ENCODE measurements at places on chromosomes 4 and X.
A peak's percentile ranks its signal among the peaks of the same experiment; 100 is the strongest.

GRCh38 chrX:9326369-9326768 lies 138.5 kb upstream of the TBL1X start:
- DNase-seq = no peak

DNA sequence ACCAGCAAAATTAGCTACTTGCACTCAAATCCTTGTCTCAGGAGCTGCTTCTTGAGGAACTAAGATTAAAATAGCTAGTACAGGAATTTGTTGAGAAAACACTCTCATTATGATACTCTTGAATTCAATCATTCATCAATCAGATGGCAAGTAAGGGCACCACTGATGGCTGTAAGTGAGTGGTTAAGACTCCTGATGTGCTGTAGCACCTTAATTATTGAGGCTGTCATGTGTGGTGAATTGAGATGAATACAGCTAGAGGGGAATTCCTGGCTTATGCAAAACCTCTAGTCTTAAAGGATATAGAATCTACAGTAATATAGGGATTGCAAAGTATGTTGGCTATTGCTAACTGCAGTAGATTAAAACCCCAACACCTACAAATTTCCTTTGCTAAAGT lies 509.1 kb downstream of the IQCM start:
- DNase-seq = no peak

- no peak for DNase-seq
Measured at GRCh38 chr4:55684276-55684675, 48.2 kb upstream of the NMU start.

- DNase-seq = no peak
Measured at GRCh38 chrX:50470103-50471031, at the start of gene DGKK. TSS of gene DGKK (minus strand) at chrX:50470825. CDS start at chrX:50470678, 147 bp downstream.

DNA sequence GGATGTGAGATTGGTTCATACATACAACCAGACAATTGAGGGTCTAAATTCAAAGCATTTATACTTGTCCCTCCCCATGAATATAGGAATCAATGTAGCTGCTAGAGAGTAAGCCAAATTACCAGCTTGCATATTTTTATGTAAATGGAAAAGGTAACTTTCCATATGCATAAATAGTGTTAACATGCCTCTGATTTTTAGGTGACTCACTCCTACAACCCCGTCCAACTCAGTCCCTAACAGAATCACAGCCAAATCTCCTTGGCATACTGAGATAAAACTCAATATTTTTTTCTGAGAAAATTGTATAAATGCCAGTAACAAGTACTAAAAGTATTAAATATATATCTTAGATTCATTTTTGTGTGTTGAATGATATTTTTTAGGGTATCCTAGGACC lies 67.2 kb downstream of the INPP4B start:
- no peak for DNase-seq

DNA sequence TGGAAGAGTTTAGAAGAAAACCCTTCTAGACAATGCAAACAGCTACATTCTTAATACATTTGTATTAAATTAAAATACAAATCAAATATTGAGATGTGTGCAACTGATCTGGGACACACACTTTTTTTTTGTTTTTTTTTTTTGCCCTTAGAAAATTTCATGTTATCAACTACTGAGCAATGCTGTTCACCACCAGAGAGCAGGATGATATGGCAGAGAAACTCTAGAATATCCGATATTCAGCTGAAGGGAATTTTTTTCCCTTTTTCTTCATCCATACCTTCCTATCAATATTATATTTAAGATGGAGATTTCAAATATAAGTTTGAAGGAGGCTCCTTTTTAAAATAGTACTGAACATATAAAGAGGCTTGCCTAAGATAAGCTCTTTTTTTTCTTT lies 1.0 kb downstream of the NDST3 start:
- no peak for DNase-seq

DNA sequence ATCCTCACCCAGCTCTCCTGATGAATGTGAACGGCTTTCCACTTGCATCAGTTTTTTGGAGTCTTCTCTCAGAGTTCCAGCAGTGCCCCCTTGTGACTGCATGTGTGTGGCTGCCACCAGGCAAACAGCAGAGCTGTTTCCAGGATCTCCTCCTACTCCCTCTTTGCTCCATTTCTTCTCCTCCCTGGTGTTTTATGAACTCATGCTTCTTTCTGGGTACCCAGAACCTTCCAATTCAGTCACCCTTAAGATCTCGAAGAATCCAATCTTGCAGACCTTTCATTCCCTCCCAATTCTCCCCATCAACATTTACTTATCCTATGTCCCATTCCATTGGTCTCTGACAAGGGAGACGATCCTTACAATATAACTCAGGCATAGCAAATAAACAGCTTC lies 6.8 kb upstream of the TCEANC start:
- peak; percentile 33 for DNase-seq

DNA sequence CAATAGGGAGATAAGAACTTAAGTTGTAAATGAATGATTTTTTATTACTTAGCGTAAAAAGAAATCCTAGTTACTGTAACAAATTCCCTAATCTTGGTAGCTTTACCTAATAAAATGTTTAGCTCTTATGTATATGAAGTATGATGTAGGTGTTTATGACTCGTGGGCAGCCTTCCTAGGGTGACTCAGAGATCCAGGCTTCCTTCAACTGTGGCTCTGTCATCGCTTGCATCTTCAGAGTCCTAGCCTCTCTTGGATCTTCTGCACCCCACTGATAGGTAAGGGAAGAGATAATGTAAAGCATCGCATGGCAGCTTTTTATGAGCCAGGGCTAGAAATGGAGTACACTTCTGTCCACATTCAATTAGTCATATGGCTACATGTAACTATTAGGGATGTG lies 165.6 kb upstream of the GLRA2 start:
- DNase-seq = no peak

DNA sequence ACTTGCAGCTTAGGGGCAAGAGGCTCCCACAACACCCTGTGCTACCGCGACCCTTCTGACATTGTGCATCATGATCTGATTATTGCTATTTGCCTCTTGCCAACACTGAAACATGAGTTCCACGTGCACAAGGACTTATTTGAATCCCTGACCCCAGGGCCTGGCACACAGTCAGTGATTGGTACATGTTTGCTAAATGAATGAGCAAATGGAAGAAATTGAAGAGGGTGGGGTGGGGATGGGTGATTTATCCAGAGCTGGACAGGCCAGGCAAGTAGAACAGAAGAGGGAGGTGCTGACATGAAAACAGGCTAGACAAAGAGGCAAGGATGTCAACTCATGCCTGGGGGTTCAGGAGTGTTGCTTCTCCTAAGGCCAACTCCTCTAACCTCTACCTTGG lies 24.9 kb upstream of the RPL39 start:
- DNase-seq = no peak

GRCh38 chrX:152904151-152905080 lies 6.5 kb downstream of the ZNF185 start:
- DNase-seq = peak; percentile 34

GRCh38 chrX:13761606-13762414 lies 27.3 kb downstream of the OFD1 start:
- DNase-seq = no peak

DNA sequence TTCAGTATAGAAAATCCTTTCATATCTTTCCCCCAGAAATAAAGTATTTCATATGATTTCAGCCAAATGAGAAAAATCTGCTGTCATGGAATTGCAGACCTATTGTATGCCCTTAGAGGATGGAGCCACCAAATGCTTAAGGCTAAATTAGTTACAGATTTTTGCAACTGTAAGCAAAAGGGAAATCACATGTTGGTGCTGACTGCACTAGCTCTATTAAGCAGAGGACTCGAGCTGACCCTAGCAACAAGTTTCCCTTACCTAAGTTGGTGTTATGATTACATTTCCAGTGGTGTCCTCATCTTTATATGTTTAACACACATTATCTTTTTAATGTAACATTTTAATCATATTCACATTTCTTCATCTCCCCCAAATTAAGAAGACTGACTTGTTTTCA lies 58.3 kb upstream of the DOCK11 start:
- DNase-seq = no peak

DNA sequence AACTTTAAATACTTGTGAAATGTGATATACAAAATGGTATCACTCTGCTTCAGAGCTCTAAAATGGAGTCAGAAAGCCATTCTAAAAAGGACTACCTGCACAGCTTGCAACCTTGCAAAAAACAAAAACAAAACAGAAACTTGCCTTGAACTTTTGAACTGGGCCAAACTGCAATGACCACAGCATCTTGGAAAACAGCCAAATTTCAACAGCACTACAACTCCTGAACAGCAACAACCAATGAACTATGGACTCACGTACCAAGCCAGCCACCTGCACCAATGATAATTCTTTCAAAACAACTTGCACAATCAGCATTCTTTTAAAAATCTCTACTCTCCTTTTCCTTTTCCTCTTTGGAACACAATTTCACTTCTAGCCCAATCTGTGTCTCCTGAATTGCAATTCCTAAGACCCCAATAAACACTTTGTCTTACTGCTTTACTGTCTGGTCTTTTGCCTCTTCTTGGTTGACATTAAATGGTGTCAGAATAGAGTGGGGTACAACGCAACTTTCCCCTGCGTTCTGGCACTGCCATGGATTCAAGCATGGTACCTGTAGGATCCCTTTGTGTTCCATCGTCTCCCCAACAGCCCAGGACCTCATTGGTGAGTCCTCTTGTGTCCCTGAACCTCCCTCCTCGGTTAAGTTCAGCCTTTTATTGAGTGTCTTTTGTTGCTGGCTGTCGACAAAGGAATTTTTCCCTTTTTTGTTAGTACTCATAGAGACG lies 35.7 kb upstream of the FMR1 start:
- no peak for DNase-seq

DNA sequence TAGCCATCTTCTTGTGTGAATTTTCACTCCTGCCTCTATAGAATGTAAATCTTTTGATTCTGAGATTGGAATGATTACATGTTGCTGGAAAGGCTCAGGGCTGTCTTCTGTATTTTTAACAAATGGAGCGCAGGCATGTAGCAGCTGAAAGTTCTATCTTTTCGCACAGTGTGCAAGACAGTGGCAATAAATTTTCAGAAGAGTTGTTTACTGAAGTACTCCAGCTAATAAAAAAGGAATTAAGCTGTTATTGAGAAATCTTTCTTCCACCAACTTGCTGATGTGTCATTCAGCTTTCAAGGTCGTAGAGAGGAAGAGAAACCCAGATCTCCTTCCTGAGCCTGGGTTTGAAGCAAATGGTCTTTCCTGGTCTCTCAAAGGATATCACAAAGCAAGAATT lies 122.0 kb upstream of the PUDP start:
- no peak for DNase-seq

DNA sequence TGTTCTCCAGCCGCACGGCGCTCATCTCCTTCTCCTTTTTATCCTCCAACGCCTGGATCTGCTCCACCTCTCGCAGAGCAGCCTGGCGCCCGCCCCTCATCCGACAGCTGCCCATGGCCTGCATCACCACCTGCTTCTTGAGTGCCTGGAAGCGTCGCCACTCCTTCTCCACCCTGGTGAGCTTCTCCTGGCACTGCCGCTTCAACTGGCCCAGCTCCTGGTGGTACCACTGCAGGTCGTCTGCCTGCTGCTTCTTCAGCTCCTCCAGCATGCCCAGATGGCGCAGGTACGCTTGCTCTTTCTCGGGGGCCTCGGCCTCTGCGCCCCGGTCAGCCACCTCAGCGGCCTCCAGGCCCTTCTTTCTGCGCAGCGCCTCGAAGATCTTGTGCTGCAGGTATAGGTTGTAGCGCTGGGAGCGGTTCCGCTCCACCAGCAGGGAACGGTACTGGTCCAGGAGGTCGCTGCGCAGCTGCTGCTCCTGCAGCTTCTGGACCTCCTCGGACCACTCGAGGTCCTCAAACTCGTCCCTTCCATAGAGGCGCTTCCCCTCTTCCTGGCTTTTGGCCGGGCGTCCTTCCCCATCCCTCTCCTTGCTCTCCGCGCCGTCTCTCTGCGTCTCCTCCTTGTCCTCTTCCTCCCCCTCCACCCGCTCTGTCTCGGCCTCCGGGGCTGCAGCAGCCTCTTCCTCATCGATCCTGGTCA lies 1.2 kb upstream of the TADA2B start:
- DNase-seq = no peak

DNA sequence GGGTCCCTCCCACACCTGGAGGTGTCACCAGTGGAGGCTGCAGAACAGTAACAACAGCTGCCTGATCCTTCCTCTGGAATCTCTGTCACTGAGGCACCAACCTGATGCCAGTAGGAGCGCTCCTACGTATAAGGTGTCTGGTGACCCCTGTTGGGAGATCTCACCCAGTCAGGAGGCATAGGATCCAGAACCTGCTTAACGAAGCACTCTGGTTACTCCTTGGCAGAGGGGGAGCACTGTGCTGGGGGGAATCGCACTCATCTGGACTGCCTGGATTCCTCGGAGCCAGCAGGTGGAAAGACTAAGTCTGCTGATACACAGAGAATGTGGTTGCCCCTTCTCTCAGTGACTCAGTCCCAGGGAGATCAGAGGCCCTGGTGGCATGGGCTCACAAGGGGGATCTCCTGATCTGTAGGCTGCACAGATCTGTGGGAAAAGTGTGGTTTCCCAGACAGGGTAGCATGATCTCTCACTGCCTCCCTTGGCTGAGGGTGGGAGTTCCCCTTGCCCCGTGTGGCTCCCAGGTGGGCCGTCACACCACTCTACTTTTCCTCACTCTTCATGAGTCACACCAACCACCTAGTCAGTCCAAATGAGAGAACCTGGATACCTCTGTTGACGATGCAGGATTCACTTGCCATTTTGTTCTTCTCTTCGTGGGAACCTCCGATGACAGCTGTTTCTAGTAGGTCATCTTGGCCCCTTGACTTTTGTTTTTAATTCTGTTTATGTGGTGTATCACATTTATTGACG lies 305.9 kb downstream of the IDS start:
- no peak for DNase-seq

GRCh38 chrX:21586001-21586400 lies 72.1 kb downstream of the KLHL34 start:
- no peak for DNase-seq

- no peak for DNase-seq
Measured at GRCh38 chr4:187128976-187129375, 405.3 kb upstream of the FAT1 start.

DNA sequence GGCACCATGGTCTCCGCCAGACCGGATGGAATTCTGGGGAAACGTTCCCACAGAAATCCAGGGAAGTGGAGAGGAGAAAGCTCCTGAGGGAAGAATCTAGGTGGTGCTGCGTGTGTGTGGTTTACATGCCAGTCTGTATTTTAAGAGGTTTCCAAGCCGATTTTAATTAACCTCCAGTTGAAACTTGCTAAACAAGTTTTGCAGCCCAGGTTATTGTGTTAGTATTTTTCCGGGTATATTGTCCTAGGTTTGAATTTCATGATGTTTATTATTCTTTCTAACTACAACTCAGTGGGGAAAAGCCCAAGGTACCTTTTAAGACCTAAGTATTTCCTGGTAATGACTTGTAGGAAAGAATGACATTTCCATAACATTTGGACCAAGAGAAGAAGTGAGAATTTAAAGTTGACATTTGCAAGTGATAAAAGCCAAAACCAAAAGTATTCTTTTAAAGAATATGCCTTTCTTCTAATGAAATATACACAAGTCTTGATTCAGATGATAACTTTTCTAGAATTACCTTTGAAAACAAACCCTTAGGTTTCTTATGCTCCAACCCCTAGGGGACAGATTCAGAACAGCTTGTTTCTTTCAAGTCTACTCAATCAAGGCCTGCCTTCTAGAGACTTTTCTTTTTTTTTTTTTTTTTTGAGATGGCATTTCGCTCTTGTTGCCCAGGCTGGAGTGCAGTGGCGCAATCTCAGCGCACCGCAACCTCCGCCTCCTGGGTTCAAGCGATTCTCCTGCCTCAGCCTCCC lies 14.6 kb downstream of the SAT1 start:
- no peak for DNase-seq
